Hematopoietic multipotent progenitor cell treated with erythropoietin and hydrocortisone succinate and interleukin-3 and kit ligand, for 15 days (in vitro differentiated cells): ENCODE measurements at places on chromosomes 2 and 18.

DNA sequence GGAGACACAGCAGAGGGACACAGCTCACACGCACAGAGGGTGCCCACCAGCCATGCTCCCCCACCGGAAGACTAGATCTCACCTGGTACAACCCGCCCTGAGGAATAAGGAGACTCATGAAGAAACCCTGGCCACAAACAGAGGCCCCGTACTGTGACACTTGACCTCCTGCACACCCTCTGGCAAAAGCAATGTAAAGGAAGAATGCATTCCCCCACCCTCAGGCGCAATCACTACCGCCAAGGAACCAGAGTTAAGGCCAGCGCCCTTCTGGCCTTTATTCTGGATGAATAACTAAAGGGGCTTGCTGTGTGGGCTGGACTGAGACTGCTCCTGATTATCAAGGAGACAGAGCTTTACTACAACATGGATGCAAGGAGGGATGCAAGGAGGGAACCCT is 509.2 kb upstream of the SPHKAP start:
- DNase-seq: no peak

GRCh38 chr18:79933765-79934164 is 17.7 kb downstream of the SLC66A2 start:
- DNase-seq: no peak

DNA sequence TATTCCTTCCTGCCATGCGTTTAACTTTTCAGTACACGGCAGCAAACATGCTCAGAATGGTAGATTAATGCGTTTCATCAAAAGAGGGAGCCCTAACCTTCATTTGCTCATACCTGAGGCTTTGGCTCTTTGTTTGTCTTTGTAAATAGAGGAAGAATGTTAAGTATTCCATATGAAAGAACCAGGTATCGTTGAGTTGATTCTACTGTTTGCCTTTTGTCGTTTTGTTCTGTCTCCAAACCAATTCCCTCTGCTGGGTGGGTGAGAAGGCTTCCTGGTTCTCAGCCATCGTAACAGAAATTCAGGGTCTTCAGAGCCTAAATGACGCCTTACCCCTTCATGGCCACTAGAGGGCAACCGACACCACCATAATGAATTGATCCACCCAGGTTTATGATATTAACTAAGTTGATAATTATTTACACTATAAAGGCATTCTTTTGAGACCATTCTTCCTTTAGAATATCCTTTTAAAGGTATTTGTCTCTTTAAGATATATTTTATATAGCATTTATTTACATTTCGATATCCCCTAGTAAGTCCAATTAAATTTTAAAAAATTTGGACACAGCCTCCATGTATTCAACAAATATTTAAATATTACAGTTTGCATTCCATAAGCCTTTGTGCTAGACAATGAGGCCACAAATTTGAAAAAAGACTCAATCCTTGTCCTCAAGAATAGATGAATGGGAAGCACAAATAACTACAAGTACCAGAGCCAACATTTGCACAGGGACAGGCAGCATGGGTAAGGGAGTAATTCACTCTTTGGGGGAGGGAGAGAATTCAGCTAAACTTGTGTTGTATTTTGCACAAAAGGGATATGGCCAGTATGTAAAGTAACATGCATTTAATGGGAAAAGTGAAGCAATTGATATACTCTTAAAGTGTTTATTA is 48.1 kb downstream of the TIMM21 start:
- DNase-seq: peak; percentile 82

- DNase-seq: no peak
Observed at GRCh38 chr2:16687955-16688354, 22.3 kb upstream of the CYRIA start.

DNA sequence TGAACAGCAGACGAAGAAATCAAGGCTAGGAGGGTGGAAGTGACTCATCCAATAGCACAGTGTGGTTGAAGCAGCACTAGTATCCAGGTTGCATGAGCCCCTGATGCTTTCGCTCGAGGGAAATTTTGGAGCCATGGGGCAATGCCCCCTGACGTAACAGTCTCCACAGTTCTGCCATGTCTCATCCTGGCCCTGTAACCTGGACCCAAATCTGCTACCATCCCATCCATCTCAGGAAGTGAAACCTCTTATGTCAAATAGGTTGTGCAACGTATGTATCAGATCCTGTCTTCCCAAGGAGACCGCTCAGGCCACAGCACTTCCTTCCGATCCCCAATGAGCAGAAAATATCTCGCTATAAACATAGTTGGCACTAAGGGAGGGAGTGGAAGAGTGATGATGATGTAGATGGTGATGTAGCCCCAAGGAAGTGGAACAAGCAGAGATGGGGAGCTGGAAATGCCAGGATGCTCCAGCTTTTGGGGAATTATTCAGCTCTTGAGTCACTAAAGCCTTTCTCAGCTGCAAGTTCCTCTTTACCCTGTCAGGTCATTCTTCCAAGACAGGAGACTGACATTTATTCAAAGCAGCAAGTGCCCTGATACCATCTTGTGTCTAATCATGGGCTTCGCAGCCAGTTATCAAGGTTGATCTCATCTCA is 3.0 kb upstream of the IL1B start:
- DNase-seq: no peak
